ENCODE measurements at places on chromosomes 1 and 21.

- DNase-seq: no peak
Measured at GRCh38 chr1:98355656-98356383, 305.7 kb upstream of the SNX7 start.

- peak; percentile 34 for DNase-seq
Measured at GRCh38 chr1:145871994-145872924, 13.4 kb upstream of the PIAS3 start.

DNA sequence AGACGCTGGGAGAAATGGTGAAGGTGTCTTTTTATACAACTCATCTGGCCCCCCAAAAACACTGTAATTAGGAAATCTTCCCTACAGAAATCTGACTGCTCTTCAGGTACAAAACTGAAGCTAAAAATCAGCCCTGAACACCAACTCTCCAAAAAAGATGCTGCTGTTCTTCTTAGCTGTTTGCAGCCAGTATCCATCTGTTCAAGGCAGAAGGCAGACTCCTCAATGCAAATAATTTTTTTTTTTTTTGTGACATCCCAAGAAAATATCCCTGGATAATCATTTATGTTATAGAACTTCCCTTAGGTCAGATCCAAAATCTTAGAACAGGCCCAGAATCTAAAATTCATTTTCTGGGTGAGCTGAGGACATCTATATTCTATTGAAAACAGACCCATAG, 36.5 kb downstream of the TRIT1 start:
- no peak for DNase-seq

DNA sequence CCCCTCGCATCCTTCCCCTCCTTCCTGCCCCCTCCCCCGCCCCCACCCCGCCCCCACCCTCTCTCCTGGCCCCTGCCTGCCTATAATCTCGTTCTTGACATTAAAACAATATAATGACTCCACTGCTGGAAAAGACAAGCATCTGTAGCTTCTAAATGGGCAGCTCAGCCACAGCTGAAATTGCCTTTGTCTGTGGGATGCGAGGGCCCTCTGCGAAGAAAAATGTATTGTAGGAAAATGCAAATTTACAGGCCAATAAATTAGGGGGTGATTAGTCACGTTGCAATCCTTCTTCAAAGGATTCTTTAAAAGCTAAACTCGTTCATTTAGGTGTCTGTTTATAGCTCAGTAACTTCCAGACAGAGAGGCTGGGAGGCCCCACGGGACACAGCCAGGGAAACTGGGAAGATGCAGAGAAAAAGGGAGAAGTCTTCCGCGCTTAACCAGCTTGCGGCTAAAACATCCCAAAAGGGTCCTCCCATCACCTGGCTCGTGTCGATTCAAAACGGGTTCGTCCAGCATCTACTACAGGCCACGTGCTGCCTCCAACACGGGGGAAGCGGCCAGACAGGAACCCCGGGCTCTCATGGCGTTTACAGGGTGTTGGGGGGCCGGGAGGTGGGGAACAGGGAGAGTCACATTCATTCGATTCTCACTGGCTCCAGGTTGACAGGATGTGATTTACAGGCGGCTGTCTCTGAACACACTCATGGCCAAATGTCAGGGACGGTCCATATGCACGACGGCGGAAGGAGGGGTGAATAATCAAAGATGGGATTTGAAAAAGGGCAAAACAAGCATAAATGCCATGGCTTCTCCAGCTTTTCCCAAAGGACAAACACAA, 100.5 kb upstream of the ZBTB40 start:
- DNase-seq: no peak

- no peak for DNase-seq
Measured at GRCh38 chr1:117120774-117121588, 568 bp downstream of the TRIM45 start.

- DNase-seq: no peak
Measured at GRCh38 chr21:42865776-42866160, 13.6 kb downstream of the WDR4 start.

GRCh38 chr1:203289281-203289981, 15.9 kb upstream of the BTG2 start:
- DNase-seq: peak; percentile 95

DNA sequence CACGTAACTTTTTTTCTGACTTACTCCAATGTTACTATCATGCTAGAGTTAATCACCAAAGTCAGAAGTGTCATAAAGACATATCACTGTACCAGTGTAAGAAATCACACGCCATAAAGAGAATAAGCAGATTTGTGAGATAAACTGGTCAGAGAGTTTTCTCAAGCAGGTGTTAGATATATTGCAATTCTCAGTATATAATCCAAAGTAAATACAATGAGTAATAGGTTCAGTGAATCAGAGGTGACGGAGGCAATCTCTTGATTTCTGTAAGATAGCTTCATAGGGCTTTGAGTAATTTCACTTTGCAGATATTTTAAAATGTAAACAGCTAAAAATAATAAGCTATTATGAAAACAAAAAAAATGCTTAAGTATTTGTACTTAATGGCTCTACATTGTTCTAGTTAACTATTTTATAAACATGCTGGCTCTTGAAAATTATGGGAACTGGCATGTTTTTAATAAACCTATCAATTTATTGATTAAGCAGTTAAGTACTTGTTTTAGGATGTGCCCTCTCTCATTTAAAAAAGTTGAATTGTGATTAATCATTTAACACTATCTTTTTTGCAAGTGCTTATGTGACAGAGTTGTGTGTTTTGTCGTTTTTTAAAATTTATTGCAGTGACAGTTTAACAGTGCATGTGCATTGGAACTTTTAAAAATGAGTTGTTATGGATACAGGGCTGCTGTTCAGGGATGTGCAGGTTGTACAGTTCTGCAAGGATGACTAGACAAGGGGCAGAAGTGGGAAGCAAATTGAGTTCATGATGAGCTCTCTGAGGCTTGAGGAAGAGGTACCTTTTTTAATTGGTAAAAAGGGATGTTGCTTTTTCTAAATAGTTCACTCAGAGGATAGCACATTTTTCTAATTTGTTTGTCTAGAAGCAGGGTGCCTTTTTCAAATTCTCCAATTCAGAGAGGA, 119.1 kb downstream of the USP25 start:
- DNase-seq: no peak

DNA sequence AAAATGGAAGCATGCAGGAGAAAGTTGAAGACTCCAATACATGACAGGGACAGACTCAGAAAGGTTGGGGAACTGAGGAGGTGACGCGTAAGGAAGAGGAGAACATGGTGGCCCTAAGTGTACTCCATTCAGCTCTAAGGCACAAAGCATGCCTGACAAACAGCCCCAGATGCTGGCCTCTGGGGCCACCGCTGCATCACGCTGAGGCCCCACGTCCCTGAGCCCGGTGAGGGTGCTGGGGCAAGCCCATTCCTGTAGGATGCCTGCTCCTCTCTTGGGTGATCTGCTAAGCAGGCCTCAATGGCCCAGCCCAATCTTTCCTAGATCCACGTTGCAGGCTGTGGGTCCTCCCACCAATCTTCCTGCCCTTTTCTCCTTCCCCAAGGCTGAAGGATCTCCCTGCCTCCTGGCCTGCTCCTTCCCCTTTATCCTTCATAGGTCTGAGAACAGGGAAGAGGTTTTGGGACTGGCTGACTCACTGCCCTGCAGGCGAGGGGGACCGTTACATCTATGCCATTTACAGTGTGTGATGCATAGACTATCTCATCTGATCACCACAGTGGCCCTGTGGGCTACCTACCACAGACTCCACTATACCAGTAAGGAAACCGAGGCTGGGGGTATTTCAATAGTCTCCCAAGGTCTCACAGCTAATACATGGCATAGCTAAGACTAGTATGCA, 16.8 kb upstream of the NID1 start:
- no peak for DNase-seq

DNA sequence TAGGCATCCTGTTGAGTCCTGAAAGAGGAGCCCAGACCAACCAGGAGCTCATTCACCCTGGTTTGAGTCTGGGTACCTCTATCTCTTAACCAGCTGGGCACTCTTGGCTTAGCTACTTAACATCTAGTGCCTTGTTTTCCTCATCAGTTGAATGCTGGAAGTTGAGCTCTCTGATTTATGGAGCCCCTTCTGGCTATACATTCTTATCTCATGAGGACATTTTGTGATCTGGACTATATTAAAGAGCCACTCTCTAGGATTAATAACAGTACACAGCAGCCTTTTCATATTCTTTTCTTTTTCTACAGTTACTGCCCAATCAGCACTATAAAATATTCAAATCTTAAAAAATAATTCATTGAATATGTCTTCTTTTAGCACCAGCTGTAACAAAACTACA, 296.9 kb upstream of the RUNX1 start:
- DNase-seq: no peak

DNA sequence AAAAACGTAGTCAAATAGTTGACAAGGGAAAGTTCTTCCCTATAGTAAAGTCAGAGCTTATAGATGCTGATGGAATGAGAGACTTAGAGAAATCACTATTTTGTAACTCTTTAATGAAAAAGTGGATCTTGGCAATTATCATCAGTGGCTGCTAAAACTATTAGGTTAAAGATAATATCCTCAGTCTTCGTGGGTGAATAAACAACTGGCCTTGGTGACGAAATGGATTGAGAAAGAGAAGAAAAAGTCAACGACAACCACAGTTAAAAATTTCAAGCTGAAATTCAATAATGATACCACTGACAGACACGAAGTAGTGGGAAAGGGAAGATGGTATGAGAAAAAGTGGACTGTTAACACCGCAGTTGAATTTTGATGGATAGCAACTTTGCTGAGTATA, 90.0 kb upstream of the GNG4 start:
- DNase-seq: no peak

DNA sequence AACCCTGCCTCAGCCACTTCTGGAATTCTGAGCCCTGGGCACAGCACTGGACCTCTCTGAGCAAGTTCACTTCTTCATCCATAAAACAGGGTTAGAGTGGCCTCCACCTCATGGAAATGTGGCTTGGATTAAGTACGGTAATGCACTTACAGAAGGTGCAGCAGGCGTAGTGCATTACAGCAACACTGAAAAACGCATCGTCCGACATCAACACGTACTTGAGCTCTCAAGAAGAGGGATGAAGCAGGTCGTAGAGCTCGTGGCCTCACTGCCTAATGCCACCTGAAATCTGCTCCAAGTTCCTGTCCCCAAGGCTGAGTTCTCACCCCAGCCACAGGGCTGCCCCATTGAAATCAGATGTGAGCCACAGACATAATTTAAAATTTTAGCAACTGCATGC, 650.1 kb downstream of the NPHP4 start:
- DNase-seq: no peak

DNA sequence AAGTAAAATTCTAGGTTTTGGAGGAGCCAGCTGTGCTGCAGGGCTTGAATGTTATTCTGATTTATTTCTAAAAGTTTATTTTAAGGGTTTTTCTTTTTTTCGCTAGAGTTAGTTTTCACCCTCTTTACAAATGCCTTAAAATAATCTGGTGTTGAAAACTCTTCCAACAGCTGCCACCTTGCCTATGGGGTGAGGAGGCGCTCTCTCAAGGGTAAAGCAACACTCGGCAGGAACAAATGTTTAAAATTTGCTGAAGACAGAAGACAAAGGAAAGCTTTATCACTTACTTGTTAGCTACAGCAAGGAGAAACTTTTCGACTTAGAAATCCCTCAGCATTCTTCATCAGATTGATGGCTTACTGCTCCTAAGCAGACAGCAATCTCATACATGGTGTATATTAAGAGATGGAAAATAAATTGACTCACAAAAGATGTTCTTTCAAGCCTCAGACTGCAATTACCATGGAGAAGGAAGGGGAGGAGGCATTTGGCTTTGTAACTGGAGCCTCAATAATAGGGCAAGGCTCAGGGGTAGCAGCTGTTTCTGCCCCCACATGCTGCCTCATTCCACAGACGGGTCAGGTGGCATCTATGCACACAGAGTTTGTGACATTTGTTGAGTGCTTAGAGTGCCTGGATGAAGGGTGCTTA, 79.8 kb upstream of the RALGPS2 start:
- DNase-seq: no peak

- no peak for DNase-seq
Measured at GRCh38 chr1:193794239-193794638, 607.8 kb upstream of the B3GALT2 start.

DNA sequence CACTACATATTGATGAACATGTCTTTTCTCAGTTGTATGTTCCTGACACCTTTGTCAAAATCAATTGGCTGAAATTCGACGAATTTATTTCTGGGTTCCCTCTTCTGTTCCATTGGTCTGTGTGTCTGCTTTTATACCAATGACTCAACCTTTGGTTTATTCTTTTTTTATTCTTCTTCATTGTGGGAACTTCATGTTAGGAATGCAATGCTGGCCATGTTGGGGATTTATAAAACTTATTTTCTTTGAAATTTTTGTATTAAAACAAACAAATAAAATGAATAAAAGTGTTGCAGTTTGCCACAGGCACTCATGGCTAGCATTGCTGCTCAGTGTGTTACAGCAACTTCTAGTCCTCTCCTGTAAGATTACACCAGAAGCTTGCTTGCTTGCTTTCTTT, 287.8 kb downstream of the DUSP10 start:
- no peak for DNase-seq

DNA sequence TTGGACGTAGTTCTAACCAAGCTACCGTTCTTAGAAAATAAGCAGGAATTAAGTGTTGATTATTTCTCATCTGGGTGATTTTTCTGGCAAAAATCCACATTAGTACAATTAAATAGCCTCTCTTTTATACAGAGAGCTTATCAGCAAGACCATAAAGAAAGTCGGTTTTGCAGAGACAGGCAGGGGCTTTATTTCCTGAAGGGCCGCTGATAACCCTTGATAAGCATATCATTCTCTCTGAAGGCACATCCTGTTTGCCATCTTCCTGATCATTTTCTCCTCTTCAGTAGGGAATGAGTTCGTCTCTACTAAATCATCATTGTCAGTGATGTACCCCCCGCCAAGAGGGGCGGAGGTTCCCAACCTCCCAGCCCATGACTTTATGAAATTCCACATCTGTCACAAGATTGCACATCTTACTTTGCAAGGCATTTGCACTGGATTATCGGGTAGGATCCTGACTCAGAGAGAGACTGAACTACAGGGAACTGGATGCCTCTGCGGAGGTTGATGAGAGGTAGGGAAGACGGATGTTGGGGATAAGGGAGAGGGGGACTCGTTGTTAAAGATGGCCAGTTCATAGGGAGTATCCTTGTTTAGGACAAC, 115.7 kb downstream of the KCNJ6 start:
- DNase-seq: no peak

GRCh38 chr1:22044690-22045420, 7.7 kb upstream of the CDC42 start:
- DNase-seq: no peak

DNA sequence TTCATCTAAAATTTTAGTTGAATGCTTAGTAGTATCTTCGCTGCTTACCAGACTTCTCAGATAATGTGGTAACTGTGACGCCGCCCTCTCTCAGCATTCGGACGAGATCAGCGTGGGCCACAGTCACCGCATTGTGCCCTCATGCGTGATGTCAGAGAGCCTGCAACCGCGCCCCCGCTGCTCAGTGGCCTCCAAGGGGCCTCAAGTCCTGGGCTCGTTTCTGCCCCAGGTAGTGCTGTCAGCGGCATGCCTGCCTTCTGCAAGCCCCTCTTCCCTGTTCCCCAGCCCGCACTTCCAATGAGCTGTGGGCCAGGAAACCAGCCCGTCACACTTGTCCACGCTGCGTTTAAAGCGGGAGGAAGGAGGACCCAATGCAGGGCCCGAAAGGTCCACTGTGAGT, 61.6 kb upstream of the TRAPPC10 start:
- no peak for DNase-seq

All from CD4-positive, alpha-beta T cell treated with Interleukin-1 beta for 1 hour (primary cell).